ENCODE measurements at places on chromosomes 1 and 21.

DNA sequence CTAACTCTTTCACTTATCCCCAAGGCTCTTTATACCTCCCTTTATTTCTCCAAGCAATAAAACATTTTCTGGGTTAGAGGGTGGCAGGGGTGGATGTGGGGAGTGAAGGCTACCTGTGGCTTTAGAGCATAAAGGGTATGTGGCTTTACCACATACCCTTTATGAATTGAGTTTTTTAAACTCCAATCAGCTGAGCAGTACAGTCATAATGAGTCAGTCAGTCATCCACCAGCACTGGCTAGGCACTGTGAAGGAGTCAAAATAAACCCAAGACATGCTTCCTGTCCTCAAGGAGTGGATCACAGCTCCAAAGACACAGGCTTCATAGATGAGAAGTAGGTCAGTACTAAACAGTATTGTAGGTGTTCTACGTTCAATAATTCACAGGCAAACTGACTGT, 2.6 kb upstream of the TDRD10 start:
- DNase-seq = no peak

GRCh38 chr21:23853796-23854379, 1753.4 kb downstream of the MRPL39 start:
- DNase-seq = no peak

GRCh38 chr1:63651161-63651701, 58.0 kb downstream of the PGM1 start:
- peak; percentile 27 for DNase-seq

- DNase-seq = no peak
These were observed 12.7 kb downstream of the C1QB start for GRCh38 chr1:22665752-22666151.

DNA sequence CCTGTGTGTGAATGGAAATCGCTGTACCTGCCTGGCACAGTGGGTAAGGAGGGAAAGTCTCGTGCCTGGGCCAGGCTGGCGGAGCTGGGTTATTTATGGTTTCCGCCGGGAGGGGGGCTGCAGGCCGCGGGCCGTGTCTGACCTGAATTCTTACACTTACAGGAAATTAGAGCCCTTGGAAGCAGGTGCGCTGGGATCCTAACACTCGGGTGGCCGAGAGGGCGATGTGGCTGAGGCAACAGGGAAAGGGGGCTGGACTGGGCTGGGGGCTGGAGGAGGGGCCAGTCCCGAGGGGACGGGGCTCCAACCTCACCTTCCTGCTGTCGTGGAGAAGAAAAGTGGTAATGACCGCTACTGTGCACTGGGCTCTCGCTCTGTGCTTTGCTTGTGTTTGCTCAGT, 109.4 kb upstream of the WNT4 start:
- no peak for DNase-seq

DNA sequence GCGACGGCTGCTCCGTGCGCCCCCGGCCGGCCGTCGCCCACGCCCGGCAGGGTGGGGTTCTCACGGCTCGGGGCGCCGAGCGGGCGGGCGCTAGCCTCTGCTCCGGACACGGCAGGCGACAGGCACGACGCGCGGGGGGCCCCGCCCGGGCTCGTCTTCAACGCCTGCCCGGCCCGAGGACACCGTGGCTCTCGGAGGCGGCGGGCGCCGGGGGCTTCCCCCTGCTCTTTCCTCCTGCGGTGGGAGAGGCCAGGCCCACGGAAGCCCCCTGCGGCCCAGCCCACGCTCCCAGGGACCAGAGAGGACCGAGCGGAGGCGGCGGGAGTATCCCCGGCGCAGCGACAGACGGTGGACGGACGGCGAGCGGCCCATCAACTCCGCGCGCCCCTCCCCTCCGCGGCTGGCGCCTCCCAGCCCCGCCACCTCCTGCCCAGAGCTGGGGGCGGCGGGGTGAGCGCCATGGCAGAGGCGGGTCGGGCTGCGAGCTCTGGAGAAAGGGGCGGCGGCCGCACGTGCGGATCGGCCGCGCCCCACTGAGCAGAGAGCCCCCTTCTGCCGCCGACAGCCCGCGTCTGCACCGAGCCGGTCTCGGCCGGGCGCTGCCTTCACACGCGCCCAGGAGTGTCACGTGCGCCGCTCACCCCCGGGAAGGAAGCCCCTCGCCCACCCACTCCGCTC, at the start of the genes SHE and TDRD10:
Gene SHE, minus strand, starts transcription at position 347 of the 678 bp plus-strand sequence. CDS start 386 bp downstream, outside the sequence.
Gene TDRD10, plus strand, starts transcription at position 154 of the 678 bp plus-strand sequence. CDS start 4,685 bp downstream, outside the sequence.
- DNase-seq = no peak

DNA sequence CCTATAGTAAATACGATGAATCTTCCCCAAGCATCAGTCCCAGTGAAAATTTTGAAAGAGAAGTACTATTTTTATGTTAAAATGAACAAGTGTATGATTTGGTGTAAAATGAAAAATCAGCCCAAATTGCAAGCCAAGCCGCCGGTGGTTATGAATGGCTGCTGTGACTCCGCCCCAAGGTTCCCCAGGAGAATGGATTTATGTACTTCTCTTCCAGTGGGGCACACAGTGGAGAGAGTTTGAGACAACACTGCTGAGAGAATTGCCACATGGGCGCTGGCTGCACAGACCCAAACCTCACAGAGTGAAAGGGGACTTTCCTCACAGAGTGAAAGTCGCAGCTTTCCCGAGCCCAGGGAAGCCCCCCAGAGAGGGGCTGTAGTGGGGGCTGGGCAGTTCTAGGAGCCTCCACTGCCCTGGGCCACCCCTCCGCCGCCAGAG, 24.0 kb downstream of the CDK18 start:
- DNase-seq = no peak

DNA sequence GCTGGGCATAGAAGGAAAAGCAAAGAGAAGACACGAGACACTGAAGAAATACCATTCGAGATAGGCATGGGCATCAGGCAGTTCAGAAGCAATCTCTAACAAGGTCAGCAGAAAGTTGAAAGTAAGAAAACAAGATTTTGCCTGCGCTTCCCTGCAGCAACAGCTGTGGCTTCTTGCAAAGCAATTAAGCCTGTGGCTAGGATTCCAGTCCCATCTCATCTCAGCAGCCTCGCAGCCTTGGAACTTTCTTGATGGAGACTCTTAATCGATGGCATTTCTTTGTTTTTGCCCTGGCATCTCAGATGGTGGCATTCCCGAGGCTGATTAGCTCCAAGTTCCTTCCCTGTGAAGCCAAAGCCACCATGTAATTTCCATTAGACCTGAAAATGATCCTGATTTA, 64.6 kb upstream of the SPAG17 start:
- DNase-seq = no peak

GRCh38 chr1:42936309-42937078, 22.2 kb downstream of the SLC2A1 start:
- DNase-seq = no peak

GRCh38 chr1:161956097-161956496, 67.6 kb downstream of the OLFML2B start:
- no peak for DNase-seq

DNA sequence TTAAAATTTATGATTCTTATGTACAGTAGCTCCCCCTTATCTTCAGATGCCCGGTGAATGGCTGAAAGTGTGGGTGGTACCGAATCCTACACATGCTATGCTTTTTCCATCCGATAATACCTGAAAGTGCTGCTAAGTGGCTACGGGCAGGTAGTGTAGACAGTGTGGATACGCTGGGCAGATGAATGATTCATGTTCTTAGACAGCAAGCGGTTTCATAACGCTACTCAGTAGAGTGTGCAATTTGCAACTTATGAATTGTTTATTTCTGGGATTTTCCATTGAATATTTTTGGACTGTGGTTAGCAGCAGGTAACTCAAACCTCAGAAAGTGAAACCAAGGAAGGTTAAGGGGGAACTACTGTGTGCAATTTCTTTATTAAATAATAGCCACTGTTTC, 7.5 kb downstream of the PCP4 start:
- no peak for DNase-seq

GRCh38 chr1:7561331-7561921, 209.7 kb upstream of the VAMP3 start:
- DNase-seq = no peak

DNA sequence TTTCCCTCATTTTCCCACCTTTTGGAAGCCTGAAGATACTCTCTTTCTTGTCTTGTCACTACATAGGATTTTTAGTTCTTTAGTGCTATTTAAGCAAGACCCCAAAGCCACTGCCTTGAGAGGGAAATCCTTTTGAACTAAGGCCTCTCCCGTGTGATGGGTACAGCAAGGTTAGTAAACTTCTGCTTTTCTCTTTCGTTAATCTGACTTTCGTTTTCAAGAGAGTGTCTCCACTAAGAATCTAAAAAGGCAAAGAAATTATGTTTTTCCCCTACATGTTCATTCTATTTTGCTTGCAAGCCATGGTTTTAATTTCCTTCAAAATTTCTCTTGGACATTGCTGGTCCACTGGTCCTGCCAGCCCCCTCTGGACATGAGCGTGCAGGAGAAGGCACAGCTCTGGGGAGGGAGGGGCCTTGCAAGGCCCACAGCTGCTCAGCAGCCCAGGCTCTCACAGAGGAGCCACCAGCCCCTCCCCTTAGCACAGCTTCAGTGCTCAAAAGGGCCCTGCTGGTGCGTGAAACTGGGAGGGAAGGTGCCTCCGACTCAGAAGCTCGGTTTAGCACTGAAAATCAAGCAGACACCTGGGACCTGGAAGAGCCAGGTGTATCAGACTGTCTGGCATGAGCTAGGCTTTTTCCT, 210.9 kb upstream of the GALNT2 start:
- no peak for DNase-seq

DNA sequence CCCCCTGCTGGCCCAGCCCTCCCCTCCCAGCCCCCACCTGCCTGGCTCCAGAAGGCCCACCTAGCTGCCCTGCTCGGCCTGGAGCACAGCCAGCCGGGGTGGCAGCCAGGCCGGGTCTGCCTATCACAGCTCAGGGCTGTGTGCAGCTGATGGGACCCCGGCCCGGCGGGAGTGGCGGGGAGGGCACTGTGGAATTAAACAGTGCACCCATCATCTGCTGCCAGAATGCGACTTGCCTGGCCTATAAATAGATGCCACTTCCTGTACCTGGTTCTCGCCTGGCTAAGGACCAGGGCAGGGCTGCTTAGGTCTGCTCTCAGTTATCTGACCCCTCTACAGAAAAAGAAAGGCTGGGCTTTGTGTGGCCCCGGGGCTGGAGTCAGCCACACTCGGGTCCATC, 98.2 kb upstream of the VAMP3 start:
- no peak for DNase-seq

DNA sequence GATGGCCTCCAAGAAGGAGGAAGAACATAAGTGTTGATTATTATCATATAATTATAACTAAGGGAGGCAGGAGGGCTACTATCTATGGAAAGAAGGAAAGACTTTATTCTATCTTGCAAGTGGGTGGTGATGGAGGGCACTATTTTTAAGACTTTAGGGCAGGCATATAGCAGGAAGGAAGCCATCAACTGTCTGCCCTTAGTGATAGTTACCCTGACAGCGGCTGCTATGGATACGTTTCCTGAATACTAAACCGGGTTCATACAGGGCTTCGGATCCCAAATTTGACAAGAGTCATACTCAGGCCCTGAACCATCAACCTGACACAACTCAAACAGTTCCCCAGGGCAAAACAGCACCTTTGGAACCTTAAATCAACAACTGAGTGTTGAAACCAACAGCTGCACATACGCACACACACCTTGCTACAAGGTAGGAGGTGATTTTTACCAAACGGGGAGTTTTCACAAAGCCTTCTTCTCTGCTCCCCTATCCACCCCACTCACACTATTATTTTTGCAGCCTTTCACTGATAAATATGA, 397.2 kb downstream of the OMA1 start:
- no peak for DNase-seq

GRCh38 chr1:220189750-220190347, 82.4 kb downstream of the RAB3GAP2 start:
- no peak for DNase-seq

- no peak for DNase-seq
These were observed at the start of gene C1QC for GRCh38 chr1:22643381-22643780. TSS of gene C1QC (plus strand) at chr1:22643633. CDS start at chr1:22644024, 391 bp downstream.

DNA sequence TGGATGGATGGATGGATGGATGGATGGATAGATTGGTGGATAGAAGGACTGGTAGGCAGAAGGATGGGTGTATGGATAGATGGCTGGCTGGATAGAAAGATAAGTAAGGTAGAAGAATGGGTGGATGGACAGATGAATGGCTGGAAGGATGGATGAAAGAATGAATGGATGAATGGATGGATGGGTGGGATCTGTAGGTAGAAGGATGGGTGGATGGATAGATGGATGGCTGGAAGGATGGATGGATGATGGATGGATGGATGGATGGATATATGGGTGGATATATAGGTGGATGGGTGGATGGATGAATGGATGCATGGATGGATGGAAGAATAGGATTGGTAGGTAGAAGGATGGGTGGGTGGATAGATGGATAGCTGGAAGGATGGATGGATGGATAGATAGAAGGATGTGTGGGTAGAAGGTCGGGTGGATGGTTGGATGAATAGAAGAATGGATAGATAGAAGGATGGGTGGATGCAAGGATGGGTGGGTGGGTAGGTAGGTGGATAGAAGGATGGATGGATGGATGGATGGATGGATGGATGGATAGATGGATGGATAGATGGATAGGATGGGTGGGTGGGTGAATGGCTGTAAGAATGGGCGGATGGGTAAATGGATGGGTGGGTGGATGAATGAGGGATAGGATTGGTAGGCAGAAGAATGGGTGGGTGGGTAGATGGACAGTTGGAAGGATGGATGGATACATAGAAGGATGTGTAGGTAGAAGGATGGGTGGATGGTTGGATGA, 7.5 kb downstream of the MASP2 start:
- no peak for DNase-seq

DNA sequence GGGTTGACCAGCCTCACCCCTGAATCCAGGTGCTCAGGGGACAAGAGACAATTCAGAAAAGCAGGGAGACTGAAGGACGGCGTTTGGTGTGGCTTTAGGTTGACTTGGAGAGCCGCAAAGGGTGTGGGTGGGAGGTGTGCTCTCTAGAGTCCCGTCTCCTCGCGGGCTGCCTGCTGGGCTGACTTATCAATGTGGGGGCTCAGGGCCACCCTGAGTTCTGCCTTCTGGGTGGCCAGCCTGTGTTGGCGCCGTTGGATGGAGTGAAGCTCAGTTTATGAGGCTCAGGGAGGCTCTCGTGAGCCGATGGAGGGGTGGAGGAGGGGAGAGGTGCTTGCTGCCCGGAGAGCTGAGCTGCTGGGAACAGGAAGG, 13.0 kb downstream of the GPR137B start:
- DNase-seq = no peak

- DNase-seq = no peak
These were observed 29.8 kb downstream of the FHAD1 start for GRCh38 chr1:15276691-15277446.

DNA sequence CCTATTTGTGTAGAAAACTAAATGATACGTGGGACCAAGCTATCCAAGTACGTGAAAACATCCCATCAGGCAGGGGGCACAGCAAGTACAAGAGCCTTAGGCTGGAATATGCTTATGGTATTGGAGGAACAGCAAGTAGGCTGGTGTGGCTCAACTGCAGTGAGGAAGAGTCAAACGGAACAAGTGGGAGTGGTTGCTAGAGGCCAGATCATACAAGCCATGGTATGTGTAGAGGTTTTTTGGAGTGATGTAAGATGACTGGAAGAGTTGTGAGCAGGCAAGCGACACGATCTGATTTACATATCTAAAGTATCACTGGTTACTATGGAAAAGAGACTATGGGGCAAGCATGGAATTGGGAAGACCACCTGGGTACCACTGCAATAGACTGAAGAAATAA, 27.8 kb downstream of the ELK4 start:
- no peak for DNase-seq

- DNase-seq = no peak
These were observed 90.9 kb downstream of the IER5 start for GRCh38 chr1:181179279-181179986.

All from effector CD4-positive, alpha-beta T cell (primary cell).